BJ (cell line): ENCODE measurements at places on chromosomes 2 and 18.

GRCh38 chr2:46651363-46652099, 172.2 kb downstream of the TMEM247 start:
- DNase-seq = no peak

DNA sequence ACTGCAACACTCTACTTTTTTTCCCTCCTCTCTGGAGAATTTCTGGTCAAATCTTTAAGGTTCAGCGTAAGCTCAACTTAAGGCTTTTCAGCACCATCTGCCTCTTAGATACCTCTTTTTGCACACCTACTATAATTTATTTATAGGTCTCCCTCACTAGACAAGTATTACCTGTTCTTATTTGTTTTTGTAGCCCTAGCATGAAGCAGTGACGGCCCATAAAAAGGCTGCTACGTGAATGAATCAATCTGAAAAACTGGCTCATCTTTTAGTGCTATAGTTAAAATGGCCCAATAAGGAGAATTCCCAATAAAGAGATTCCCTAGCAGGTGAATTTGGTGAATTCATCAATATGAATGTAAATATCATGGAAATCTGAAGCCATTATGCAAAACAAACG, 6.5 kb downstream of the RNF149 start:
- no peak for DNase-seq

DNA sequence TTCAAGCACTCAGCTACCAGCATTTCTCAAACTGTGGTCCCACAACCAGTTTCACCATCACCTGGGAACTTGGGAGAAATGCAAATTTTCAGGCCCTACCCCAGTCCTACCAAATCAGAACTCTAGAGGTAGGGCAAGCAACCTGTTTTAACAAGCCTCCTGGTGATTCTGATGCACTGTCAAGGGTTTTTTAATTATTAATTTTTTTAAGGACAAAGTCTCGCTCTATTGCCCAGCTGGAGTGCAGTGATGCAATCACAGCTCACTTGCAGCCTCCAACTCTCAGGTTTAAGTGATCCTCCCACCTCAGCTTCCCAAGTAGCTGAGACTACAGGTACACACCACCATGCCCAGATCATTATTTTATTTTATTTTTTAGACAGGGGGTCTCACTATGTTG, 7.8 kb downstream of the ACMSD start:
- no peak for DNase-seq

GRCh38 chr2:104734937-104735586, 118.9 kb upstream of the POU3F3 start:
- DNase-seq = no peak

DNA sequence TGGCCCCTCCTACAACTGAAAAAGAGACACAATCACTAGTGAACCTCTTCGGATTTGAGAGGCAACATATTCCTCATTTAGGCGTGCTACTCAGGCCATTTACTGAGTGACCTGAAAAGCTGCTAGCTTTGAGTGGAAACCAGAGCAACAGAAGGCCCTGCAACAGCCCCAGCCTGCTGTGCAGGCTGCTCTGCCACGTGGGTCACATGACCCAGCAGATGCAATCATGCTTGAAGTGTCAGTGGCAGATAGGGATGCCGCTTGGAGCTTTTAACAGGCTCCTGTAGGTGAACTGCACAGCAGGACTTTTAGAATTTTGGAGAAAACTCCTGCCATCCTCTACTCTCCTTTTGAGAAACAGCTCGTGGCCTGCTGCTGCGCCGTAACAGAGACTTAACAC, 578.6 kb upstream of the RAB6C start:
- DNase-seq = no peak

GRCh38 chr18:51437280-51438271, 240.1 kb upstream of the MEX3C start:
- no peak for DNase-seq

DNA sequence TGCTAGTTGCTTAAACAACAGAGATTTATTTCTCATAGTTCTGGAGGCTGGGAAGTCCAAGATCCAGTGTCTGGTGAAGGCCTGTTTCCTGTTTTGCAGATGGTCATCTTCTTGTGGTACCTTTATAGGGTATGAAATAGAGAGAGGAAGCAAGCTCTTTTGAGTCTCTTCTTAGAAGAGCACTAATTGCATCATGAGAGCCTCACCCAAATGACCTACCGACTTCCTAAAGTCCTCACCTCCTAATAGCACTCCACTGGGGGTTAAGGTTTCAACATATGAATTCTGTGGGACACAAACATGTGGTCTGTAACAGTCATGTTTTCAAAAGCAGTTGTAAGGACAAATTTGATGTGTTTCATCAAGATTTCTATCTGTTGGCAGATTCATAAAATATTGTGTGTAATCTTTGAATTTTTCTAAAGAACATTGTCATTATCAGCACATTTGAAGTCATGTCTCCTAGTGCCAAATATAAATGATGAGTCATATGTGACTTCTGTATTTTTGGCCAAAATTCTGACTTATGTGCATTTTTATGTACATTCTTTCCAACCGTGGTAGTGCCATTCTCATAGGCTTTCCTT, 45.3 kb downstream of the CD28 start:
- DNase-seq = no peak

DNA sequence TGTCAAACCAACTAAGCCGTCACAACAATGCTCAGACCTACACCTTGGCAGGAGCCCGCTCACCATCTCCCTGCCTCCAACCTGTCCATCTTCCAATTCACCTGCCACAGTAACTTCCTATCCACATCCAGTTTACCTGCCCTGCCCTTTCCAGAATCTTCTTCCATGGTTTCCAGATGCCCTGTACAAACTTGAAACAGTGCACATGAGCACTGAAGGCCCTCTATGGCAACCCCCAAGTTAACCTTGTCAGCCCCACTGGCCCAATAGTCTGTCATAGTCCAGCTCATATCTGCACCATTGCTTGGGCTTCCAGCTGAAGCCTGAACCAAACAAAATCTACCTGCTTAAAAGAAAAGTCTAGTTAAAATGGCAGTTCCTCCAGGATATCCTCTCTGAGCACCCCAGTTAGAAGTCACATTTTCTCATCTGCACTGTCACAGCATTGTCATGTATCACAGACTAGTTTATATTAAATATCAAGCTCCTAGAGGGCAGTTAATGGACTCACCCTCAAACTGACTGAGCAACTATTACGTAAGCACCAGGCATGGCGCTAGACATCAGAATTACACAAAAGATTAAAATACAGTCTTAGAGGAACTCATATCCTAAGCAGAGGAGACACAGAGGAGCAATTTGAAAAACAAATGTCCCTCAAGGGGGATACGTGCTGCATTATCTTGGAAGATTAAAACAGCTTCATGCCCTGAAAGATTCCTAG, 11.6 kb downstream of the NFE2L2 start:
- DNase-seq = no peak

DNA sequence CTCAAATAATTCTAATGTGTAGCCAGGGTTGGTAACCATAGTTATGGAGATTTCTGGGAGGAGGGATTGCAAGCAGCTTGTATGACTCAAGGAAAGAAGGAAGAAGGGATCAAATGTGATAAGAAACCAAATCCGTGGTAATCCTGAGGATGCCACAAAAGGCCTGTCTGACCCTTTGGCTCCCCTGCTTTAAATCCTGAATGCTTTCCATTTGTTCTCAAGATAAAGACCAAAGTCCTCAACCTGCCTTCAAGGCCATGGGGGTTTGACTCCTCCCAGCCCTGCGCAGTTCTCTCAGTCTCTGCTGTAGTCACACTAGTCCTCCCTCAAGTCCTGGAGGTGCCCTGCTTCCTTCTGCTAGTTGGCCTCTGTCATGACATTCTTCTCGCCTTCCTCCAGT, 74.0 kb downstream of the SUMO1 start:
- no peak for DNase-seq

- DNase-seq = no peak
Measured at GRCh38 chr2:124250433-124250832, 225.3 kb downstream of the CNTNAP5 start.

DNA sequence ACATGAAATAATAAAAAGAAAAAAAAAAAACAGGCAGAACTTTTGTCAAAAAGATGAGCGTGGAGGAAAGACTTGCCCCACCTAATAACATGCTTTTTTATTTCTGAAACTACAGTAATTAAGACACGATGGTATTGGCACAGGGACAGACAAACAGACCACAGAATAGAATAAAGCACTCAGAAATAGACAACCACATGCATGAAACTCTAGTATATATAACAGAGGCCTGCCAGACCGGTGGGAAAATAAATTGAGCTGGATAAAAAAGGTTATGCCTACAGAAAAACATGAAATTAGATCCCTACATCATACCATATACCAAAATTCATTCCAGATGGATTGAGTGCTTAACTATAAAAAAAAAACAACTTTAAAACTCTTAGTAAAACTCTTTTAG, 163.1 kb downstream of the NRP2 start:
- no peak for DNase-seq

DNA sequence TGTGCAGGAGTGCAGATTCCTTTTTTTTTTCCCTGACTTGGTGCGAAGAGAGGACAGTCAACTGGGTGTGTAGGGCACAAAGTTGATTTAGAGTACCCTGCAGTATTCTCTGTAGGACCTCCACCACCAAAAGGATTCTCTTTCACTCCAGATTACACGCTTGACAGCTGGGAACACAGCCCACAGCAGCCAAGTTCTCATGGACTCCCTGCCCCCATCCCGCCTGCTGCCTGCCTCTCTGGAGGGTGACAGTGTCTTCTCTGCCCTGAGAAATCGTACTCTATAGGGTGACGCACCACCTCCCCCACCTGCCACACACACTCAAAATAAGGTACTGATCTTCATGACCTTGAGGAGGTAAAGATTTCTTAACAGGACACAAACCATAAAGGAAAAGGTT, 26.6 kb upstream of the IHH start:
- no peak for DNase-seq

GRCh38 chr2:79638954-79639353, 126.1 kb downstream of the CTNNA2 start:
- DNase-seq = no peak

GRCh38 chr2:62141142-62141740, 54.7 kb upstream of the B3GNT2 start:
- no peak for DNase-seq

- DNase-seq = no peak
Measured at GRCh38 chr2:137221797-137222492, 456.6 kb downstream of the THSD7B start.

DNA sequence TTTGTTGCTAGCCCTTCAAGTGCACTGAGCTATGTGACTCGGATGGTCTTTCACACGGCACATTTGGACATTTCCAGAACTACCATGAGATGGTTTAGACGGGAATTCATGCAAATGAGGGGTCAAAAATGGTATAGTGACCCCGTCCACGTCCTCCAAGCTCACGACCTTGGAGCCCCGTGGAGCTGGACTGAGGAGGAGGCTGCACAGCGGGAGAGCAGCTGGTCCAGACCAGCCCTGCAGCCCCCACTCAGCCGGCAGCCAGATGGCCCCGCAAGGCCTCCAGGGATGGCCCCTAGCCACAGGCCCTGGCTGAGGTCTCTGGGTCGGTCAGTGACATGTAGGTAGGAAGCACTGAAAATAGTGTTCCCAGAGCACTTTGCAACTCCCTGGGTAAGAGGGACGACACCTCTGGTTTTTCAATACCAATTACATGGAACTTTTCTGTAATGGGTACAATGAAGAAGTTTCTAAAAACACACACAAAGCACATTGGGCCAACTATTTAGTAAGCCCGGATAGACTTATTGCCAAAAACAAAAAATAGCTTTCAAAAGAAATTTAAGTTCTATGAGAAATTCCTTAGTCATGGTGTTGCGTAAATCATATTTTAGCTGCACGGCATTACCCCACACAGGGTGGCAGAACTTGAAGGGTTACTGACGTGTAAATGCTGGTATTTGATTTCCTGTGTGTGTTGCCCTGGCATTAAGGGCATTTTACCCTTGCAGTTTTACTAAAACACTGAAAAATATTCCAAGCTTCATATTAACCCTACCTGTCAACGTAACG, 88.8 kb downstream of the EPAS1 start:
- no peak for DNase-seq

DNA sequence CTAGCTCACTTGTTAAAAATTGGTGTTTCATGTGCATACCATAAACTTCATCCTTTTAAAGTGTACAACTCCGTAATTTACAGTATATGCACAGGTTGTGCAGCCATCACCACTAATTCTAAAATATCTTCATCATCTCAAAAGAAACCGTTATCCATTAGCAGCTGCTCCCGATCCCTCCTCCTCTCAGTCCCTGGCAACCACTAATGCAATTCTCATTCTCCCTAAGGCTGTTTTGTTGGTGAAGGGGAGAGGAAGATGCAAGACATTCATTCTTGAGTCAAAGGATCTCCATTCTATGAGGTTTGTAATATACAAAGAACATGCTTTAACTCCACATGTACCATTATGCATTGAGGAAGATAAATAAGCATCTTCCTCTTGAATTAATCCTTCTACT, 48.6 kb downstream of the RNU4ATAC start:
- no peak for DNase-seq

DNA sequence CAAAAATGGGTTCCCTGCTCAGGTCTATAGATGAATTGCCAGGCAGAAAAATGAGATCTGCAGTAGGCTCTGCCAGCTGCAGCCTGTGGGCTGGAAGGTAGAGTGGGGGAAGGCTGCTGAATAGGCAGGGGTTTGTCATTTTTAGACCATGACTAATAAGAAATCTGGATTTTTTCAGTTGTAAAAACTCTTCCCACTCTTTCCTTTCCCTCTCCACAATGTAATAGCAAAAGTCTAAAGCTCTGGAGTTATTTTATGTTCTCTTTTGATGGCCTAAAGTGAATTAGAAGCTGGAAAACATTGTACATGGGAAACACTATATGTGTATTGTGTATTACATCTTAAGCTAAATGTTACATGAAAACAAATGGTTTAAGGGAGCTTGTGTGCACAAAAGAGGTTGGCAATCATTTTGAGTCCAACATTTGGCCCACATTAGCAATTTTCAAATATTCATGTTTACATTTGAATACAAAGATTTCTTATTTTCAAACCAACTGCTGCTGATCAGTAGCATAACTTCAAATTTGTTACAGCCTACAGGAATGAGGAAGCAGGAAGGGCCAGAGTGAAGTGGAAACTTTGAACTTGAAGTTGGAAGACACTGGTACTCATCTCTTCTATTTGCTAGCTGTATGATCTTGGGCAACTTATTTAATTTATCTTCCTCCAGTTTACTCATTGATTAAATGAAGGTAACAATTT, 407.1 kb downstream of the SLC4A3 start:
- DNase-seq = peak; percentile 36

- DNase-seq = no peak
Measured at GRCh38 chr18:60200558-60200957, 172.0 kb downstream of the MC4R start.

DNA sequence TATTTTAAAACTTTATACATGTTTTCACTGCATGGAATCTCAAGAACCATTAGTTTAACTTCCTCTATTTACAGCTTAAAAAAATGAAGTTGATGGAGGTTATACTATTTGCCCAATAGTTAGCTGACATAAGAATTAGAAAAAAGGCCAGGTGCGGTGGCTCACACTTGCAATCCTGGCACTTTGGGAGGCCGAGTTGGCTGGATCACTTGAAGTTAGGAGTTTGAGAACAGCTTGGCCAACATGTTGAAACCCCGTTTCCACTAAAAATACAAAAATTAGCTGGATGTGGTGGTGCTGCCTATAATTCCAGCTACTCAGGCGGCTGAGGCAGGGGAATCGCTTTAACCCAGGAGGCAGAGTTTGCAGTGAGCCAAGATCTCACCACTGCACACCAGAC, 125.1 kb upstream of the CDH19 start:
- no peak for DNase-seq

GRCh38 chr2:103868396-103868795, 985.5 kb upstream of the POU3F3 start:
- DNase-seq = no peak
